NAMALWA (cell line): ENCODE measurements at places on chromosomes 16 and 17.

- DNase-seq: no peak
Measured at GRCh38 chr17:72952641-72953315, 139.7 kb downstream of the SLC39A11 start.

DNA sequence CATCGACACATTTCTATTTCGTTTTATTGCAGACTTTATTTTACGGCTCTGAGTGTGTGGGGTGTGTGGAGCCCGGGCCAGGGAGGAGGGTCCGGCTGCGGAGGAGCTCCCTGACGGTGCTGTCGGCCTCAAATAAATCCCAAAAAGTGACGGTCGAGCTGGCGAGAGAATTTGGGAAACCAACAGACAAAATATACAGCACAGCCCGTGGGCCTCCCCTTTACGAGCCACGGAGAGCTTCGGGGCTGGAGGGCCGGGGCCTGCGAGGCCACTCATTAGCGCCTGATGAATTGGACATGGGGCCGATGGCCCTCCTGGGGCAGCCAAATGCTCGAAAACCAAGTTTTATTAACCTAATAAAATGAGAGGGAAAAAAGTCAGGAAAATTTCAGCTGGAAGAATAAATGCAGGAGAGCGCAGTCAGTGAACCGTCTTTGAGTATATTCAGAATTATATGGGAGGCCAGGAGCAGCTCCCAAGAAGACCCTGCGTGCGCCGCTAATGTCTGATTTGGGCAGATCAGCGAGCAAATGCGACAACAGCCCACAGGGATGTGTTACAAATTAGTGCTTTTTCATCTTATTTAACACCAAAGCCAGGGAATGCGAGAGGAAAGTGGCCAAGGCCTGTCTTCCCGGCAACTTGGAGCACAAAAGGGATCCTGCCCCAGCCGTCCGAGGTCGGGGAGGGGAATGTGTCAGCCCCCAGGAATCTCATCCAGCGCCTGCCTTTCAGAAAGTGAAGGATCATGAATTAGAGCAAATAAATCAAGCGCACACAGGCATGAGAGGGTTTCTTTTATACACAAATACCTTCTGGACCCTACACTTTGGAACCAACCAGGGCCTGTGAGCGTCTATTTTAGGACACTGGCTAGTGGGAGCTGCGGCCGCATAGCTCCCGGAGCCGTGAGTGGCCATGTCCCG is 249.1 kb downstream of the C16orf95 start:
- DNase-seq: no peak

DNA sequence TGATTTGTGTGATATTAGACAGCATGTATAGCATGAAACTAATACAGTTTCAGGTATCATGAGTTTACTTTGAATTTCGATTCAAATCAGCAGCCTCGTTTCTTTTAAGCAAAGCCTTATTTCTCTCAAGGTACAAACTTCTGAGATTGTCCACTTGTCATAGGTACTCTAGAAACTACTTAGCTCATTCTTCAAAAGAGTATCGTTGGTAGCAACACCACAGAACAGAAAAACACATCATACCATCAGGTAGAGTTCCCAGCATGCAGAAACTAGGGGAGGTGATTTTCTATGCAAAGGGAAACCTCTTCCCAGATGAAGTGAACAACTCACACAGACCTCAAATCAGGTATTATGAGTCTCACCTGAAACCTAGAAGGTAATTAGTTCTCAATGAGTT is 237.0 kb upstream of the SOX9 start:
- DNase-seq: no peak

GRCh38 chr16:70433458-70434103 is 5.3 kb downstream of the ST3GAL2 start:
- DNase-seq: no peak

GRCh38 chr16:8358937-8359336 is 231.4 kb downstream of the TMEM114 start:
- no peak for DNase-seq

DNA sequence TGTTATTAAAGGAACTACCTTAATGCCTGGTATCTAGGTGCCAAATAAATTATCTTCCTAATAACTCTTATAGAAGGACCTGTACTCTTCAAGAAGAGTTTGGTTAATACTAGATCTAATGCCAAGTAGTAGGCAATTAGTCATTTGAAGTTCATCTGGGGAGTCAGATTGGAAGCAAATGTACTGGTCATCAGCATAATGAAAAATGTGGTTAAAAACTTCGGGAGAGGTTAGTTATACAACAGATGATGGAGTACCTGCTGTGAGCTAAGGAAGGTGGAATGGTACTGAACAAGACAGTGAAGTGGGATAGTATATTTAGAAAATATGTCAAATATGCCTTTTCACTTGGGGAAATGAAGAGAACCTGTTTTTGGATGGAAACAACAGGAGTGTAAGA is 49.2 kb downstream of the TNRC6A start:
- no peak for DNase-seq

GRCh38 chr17:8630227-8630801 is at the start of gene MYH10:
TSS of gene MYH10 (minus strand) at chr17:8630725. CDS start at chr17:8623246, 7,479 bp downstream.
- DNase-seq: no peak

GRCh38 chr17:40095944-40096791 is 4.2 kb downstream of the NR1D1 start:
- DNase-seq: peak; percentile 63

GRCh38 chr17:77836557-77837041 is 121.9 kb upstream of the TNRC6C start:
- DNase-seq: no peak

DNA sequence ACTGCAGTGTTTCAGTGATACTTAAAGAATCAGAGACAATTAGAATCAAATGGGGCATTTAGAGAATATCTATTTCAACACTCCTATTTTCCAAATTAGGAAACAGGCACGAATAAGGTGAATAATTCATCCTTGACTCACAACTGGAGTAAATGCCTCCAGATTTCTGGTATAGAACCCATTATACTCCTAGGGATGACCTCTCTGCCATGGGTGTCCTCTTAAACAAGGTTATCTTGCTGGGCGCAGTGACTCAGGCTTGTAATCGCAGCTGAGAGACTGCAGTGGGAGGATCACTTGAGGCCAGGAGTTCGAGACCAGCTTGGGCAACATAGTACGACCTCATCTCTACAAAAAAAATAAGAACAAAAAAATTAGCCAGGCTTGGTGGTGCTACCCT is 139.8 kb upstream of the ELAC2 start:
- DNase-seq: no peak

GRCh38 chr17:51734462-51734861 is 424.1 kb downstream of the CA10 start:
- peak; percentile 3 for DNase-seq

DNA sequence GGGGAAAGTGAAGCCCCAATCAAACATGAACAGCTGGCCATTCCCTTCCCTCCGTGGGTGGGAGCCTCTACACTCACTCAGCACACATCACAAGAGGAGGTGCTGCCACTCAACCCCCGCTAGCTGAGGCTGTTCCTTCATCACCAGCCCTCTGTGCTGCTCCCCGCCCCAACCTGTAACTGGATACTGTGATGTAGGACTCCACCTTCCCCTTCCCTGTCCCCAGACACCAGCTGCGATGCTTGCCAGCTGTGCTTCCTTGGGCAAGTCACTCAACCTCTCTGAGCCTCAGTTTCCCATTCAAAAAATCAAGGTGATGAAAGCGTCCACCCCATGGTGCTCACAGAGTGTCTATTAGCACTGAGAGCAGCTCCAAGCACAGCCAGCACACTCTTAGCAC is 273.2 kb downstream of the MRTFB start:
- no peak for DNase-seq

DNA sequence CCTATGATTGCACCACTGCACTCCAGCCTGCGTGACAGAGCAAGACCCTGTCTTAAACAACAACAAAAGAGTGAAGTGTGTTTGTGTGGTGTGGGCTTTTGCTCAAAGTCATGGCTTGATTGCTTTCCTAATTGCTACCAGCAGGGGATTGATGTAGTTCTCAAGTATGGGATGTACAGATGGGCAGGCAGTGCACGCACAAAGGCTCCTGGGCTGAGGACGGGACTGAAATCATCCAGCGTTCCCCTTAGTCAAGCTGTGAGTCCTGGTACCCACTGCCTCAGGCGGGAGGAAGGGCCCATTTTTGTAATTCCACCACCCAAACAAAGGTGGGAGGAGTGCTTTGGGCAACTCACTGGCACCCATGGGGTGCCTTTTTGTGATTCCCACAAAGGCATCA is 47.3 kb downstream of the GDE1 start:
- DNase-seq: peak; percentile 12

DNA sequence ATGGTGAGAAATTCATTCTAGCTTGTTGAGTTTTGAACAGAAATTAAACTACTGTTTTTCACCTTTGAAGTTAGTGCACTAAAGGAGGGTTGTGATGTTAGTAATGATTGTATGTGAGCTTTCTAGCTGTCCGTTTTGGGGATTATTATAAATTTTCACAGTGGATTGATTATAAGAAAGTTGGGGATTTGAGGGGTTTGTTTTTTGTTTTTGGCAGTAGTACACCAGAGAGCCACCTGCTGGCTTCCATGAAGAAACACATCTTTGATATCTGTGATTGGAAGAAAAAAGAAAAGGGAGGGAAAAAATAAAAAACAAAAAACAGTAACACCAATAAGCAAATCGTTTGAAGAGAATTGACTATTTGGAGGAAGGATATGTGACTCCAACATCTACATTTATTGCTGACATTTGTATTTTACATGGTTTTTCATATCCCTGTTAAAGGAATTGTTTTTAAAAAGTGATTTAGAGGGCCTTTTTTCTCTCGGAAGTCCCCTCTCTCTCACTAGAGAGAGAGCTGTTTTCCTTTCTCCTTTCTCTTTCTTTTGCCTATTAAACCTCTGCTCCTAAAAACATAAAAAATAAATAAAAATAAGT is 1469.5 kb upstream of the GOT2 start:
- DNase-seq: peak; percentile 6

DNA sequence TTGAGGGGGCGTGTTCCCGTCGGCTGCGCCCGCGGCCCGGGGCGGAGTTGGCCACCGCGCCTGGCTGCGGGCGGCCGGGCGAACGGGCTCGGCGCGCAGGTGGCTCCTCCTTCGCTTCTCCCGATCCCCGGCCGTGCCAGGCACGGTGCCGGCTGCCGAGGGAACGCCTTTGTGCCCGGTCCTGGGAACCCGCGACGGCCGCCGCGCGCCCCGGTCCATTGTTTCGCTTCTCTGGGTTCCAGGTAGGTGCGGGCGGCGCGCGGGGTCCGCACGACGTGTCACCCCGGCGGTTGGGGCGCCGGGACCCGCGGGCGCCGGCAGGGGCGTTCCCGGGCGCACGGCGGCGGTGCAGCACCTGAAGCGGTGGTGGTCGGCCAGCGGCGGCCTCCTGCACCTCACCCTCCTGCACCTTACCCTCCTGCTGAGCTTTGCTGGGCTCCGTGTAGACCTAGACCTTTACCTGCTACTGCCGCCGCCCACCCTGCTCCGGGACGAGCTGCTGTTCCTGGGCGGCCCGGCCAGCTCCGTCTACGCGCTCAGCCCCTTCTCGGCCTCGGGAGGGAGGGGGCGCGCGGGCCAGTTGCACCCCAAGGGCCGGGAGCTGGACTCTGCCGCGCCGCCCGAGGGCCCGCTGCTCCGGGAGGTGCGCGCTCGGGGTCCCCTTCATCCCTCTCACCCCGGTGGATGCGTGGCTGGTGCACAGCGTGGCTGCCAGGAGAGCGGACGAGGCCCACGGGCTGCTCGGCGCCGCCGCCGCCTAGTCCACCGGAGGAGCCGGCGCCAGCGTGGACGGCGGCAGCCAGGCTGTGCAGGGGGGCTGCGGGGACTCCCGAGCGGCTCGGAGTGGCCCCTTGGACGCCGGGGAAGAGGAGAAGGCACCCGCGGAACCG is 99.9 kb downstream of the EFCAB13 start:
- DNase-seq: no peak

- DNase-seq: no peak
Measured at GRCh38 chr16:56145369-56145768, 45.9 kb upstream of the GNAO1 start.

- DNase-seq: no peak
Measured at GRCh38 chr17:8133941-8134340, 10.0 kb upstream of the HES7 start.

GRCh38 chr16:4979164-4979563 is 21.0 kb downstream of the SEC14L5 start:
- DNase-seq: no peak

- no peak for DNase-seq
Measured at GRCh38 chr17:45783593-45784292, 377 bp upstream of the CRHR1 start.

DNA sequence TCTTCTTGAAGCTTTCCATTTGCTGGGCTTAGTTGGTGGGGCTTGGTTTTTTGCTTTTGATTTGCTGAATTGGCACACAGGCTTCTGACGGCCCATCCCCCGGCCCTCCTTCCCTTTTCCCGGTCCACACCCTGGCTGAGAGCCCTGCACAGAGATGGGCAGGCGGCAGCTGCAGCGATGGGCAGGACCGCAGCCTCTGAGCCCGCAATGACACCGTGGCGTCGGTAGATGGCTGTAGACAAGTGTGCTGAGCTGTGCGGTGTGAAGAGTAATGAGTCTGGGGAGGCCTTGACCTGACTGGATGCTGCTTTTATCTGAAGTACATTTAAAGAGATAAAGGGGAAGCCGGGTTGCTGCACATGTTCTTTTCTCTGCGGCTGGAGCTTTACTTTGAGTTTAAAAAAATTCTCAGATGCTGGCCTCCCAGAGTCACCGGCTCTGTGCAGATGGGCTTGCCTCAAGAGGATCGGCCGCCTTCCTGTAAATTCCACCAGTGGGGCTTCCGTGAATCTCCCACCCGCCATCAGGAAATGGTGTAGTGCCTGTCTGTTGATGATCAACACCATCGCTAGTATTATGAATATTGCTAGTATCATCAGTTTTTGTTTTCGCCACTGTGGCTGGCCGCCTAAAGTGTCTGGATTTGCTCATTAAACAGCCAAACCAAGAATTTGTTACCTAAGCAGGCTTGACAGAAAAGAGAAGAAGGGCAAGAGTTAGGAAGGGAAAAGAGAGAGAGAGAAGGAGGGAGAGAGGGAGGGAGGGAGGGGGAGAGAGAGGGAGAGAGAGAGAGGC is 245.6 kb upstream of the RBFOX1 start:
- DNase-seq: no peak

- DNase-seq: no peak
Measured at GRCh38 chr17:8856869-8857575, 10.5 kb downstream of the PIK3R6 start.

GRCh38 chr17:27663936-27664605 is 33.1 kb downstream of the LGALS9 start:
- no peak for DNase-seq

- DNase-seq: peak; percentile 99
Measured at GRCh38 chr16:67660564-67661028, at the start of gene PARD6A. TSS of gene PARD6A (plus strand) at chr16:67660960. CDS start at chr16:67661039, 79 bp downstream.

DNA sequence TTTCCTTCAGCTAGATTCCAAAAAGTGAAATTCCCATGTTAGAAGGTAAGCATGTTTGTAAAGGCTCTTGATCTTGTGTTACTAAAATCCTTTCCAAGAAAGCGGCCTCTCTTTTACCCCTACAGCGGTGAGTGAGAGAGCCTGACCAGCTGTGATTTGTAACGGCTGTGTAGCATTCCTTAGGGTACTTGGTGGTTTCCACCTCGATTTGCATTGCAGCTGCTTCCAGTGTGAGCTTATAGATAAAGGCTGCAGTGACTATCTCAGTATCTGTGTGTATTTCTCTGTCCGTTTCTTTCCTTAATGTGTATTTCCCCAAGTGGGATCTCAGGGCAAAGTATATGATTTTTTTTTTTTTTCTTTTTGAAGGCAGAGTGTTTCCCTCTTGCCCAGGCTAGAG is 169.4 kb downstream of the SNX29 start:
- DNase-seq: peak; percentile 85

- no peak for DNase-seq
Measured at GRCh38 chr17:82527898-82528297, 8.4 kb downstream of the FOXK2 start.
